ENCODE measurements at places on chromosomes 7 and 10. TPM values are rescaled to one million over a fixed set of nuclear protein-coding genes. Genes with fewer than 3 reads are reported as not detected.

Gene ACTL6B
- total RNA-seq = not detected

DNA sequence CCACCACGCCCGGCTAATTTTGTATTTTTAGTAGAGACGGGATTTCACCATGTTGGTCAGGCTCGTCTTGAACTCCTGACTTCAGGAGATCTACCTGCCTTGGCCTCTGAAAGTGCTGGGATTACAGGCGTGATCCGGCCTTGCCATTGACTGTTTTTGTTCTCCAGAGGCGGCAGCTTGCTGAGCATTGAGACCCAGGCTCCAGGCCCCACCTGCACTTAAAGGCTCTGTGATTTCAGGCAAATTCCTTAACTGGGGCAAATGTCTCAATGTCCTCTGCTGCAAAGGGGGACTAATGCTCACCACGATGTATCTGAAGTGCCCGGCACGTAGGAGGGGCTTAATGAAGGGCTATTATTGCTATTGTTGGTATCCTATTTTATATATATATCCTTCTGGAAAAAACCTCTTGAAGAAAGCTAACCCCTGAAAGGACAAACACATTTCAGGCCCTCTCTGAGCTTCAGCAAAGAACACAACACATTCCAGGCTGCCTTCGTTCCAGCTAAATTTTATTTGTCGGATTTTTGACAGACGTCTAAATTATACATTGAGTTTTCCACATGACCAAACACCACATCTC lies 29.0 kb downstream of the TRIM8 start:
- DNase-seq = no peak
- H3K4me1 ChIP-seq = peaks cover 30% of the 10 kb centered on the region
- H3K4me3 ChIP-seq = peak overlapping the region; percentile 81
- peak overlapping the region; percentile 54 for H3K27ac ChIP-seq

GRCh38 chr7:34162027-34162565 lies 256.8 kb downstream of the BMPER start:
- H3K27me3 ChIP-seq = no peaks in the 10 kb centered on the region
- DNase-seq = no peak
- H3K36me3 ChIP-seq = no peaks in the 10 kb centered on the region
- H3K4me3 ChIP-seq = no peak overlapping the region
- no peak overlapping the region for H3K27ac ChIP-seq

Gene VKORC1L1
- 24.0 TPM for total RNA-seq

DNA sequence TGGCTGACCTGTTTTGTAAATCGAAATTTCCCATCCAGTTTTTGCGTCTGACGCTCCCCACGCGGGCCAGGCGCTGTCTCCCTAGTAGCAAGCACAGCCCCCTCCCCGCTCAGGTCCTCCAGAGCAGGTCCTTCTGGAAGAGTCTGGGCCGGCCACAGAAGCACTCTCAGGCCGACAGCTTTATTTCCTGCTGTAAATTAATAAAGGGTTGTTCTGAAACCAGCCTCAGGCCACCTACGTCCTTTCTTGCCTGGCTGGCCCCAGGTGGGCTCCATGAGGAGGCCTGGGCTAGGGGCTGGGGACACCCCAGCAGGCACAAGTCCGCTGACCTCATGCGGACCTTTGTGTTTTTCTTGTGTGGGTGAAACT lies 35.2 kb downstream of the CAMK2B start:
- H3K27me3 ChIP-seq = no peaks in the 10 kb centered on the region
- no peak overlapping the region for H3K4me3 ChIP-seq
- DNase-seq = no peak

DNA sequence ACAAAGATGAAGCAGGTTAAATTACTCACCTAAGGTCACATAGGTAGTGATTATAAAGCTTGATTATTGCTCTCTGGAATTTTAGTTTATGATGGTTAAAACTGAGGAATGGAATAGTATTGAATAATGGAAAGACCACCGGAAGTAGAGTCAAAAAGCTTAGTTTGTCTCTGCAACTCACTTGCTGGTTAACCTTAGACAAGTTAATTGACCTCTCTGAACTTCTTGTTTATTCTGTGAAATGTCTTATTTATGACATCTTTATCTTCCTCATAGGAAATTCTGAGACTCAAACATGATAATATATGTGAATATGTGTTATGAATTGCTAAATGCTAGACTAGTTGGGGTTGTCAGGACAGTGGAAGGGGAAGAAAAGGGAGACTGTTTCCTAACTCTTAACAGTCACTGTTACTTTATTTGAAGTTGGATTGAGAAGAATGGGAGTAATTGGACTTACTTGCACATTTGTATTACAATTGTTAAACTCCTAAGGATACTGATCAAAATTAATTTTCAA lies 9.6 kb downstream of the DLD start:
- peaks cover 17% of the 10 kb centered on the region for H3K36me3 ChIP-seq
- peaks cover 29% of the 10 kb centered on the region for H3K4me1 ChIP-seq
- H3K4me3 ChIP-seq = no peak overlapping the region
- H3K27ac ChIP-seq = no peak overlapping the region

DNA sequence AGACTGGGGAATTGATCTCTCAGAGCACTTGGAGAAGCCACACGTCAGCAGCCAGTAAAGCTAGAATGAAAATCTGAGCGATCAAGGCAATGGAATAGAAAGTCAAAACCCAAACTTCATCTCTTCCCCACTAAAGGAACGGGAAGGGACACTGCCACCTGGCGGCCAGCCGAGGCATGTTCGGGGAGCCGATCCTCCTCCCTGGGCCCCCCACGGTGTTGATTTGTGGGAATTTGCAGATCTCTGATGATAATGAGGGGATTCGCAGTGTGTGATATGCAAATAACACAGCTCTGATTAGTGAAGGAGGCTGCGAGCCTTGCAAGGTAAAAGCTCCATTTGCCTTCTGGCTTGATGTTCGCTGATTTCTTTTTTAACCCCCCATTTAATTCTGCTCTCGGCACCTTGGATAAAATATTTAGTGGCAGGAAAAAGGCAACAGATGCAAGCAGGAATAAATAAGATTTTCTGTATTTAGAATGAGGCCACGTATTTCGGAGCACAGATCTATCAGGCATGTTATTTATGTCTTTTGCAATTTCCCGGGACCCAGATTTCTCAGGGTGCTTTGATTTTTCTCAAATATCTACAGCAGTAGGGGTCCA lies 258.6 kb downstream of the PAXIP1 start:
- no peak overlapping the region for H3K27ac ChIP-seq
- H3K4me3 ChIP-seq = no peak overlapping the region
- no peaks in the 10 kb centered on the region for H3K36me3 ChIP-seq
- H3K27me3 ChIP-seq = no peaks in the 10 kb centered on the region
- H3K4me1 ChIP-seq = no peaks in the 10 kb centered on the region

Gene IFIT2
- total RNA-seq = 1.7 TPM

Data from natural killer cell treated with Interleukin-12 subunit alpha and Interleukin-12 subunit beta and Interleukin-15 and Interleukin-18, amount 100 ng/mL, for 72 hours (primary cell).